ENCODE measurements at places on chromosomes 2 and 18.
A peak's percentile ranks its signal among the peaks of the same experiment; 100 is the strongest.

DNA sequence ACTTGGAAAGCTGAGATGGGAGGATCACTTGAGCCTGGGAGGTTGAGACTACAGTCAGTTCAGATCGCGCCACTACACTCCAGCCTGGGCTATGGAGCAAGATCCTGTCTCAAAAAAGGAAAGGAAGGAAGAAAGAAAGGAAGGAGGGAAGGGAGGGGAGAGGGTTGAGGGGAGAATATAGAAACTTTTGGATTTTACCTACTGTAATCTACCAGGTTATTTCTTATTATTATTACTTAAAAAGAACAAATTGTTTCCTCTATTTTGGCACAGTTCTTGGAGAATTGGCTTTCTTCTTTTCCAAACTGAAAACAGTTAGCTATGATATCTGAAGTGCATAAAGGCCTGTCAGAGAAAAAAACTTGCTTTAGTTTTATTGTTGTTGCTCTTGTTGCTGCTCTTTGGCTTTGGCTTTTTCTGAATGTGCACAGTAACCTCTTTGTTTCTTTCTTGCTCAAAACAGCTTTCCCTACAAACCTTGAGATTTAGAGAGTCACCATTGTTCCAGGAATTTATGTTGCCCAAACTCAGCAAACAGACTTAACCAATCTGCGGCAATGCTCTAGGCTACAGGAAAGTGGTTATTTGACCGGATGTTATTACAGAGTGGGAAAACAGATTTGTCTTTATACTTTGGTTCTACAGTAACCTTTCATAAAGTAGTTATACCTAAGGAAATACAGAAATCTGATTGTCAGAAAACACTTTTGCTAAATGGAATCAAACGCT lies 214.9 kb downstream of the XIRP2 start:
- no peak for DNase-seq

DNA sequence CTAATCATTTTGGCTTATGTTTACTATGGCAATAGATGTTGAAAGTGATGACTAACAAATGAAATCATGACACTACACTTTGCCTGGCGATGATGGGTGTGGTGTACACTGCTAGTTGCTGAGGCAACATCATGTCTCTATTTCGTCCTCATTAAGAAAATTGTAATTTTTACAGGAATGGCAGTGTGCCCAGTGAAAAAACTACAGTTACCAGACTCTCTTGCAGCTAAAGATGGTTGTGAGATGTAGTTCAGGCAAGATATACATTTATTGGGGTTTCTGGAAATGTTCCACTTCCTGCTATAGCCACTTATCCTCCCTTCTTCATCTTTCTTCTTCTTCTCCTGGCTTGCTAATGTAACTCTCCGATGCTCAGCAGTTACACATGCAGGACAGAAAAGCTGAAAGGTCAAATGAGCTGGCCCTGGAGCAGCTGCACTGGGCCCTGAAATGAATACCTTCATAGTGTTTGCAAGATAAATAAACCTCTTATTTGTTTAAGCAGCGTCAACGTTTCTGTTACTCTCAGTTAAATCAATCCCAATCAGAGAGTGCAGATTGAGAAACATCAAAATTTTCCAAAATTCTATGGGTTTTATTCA lies 46.0 kb downstream of the SOCS6 start:
- DNase-seq, result no peak

DNA sequence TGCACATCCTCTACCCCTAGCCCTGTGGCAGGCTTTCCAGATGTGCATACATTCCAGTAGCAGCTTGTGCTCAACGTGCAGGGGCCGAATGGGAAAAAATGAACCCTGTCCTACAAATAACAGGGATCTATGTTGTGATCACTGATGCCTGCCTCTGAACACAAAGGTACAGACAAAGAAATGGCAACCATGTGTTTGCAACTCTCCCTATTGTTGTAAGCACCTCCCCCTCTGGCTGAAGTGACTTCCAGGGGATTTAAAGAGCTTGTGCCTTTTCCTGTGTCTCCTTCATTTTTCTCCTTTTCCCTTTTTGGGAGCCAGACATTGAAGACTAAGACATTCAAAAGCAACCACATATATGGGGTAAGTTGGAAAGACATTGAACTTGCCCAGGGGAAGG lies 21.6 kb downstream of the ARHGAP25 start:
- no peak for DNase-seq

DNA sequence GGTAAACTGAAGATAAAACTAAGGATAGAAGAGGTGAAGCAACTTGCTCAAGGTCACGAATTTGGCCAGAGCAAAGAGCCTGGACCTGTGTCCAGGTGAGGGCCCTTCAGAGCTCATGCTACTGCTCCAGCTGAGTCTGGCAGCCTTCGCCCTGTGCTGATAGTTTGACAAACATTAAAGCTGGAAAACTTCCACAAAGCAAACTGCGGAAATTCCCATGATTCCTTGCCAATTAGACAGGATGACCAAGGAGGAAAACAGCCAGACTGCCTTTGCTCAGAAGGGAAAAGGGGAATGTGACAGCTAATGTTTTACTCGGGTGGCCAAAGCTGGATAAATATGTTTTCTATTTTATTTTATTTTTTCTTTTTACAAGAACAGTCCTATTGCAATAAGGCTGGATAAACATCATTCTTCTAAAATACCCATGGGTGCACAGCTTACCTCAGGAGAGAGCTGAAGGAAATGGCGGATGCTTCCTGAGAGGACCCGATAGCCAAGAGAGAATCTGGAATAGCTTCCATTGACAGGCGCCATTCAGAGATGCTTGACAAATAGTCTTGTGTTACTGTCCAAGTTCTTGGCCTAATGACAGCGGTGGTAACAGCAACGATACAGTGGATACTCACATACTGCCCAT lies 5.3 kb upstream of the CTAGE1 start:
- DNase-seq, result peak; percentile 73

GRCh38 chr18:48780913-48781162 lies 169.9 kb downstream of the SMAD7 start:
- DNase-seq, result no peak
